ENCODE measurements at places on chromosomes 6 and 20.
A peak's percentile ranks its signal among the peaks of the same experiment; 100 is the strongest.

DNA sequence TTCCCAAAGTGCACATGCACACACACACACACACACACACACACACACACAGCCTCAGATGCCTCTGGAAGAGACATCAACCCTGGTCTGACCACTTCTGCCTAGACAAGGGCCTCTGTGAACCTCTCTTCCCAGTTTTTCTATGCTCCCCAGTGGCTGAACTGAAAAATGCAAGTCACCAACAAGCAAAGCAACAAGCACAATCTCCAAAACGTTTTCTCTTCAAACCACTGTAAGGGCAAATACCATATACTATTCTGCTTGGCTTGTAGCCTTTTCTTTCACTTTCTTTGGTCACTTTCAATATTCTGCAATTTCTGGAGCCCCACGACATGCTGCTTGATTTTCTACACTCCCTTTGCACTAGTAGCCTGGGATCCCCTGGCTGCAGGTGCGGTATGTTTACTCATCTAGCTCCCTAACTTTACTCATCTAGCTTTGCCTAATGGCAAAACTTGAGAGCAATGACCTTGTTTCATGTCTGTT lies 121.4 kb upstream of the DST start:
- no peak for DNase-seq

DNA sequence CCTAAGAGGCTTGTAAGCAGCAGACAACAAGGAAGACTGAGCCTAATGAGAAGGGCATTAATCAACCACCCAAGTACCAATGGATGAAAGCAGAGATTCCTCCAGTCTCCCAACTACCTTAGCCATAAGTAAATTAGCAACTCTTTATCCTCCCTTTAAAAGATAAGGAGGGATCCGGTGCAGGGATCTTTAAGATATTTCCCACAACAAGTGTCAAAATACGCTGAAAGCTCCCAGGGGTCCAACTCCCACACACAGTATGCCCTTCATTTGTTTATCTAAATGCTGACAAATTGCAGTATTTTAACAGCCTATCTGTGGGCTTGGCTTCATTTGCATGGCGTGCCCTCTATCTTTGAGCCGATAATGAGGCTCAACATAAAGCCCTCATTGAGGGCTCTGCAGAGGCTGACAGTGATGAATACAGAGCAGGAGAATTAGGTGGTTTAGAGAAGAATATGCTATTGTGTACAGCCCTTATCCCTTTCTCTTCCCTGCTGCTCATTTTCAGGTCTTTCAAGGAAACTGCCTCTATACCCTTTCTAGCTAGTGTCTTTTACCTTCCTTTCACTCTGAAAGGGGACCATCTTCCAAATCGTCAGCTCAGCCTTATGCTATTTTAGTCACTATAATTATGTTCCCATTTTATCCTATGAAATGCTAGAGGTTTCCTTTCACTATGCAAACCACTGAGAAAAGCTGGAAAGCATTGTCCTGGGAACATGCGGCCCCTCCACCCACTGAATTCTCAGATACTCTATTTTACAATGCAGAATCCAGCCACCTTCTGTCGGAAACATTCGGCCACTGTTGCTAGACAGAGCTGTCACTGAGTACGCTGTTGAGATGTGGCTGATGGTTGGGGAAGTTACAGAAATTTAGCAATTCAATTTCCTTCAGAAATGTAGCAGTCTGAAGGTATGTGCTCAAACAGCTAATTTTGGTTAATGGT lies 575.2 kb upstream of the JAG1 start:
- DNase-seq, result no peak

DNA sequence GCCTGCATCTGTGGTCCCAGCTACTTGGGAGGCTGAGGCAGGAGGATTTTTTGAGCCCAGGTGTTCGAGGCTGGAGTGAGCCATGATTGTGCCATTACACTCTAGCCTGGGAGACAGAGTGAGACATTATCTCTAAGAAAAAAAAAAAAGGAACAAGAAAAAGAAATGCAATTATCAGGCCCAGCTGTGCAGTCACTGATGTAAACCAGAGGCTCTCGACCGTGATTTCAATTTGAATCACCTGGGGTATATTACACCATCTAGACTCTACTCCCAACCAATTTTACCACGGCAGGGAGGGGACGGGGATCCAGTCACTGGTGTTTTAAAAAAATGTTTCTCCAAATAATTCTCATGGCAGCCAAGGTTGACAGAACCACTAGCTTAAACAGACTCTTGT lies 48.8 kb upstream of the NKX2-2 start:
- DNase-seq, result no peak

- no peak for DNase-seq
Observed at GRCh38 chr6:63476302-63476701, 96.0 kb upstream of the LOC128125822 start.

GRCh38 chr6:138485005-138485545 lies 14.2 kb downstream of the NHSL1 start:
- DNase-seq, result peak; percentile 39

- no peak for DNase-seq
Observed at GRCh38 chr6:130494729-130495128, 128.9 kb downstream of the TMEM200A start.

DNA sequence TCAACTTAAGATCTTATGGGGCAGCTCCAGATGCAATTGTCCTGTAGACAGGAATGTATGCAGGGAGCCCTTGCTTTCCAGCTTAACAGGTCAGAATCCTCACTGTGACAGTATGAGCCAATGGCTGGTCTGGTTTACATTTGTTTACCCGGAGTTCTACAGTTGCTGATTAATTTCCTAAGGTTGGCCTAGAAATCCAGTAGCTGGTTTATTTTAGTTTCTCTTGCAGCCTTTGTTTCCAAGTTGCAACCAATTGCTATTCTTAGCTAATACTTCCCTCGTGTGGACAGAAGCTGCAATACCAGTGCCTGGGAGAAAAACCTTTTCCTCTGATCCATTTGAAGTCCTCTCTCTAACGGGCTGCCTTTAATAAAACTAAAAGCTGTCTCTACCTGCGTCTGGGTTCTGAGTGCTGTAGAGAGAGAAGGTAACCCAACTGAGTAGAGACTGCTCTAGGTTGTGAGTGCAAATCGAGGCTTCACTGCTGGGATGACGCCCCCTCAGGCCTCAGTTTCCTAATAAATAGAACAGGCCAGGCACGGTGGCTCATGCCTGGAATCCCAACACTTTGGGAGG lies 45.9 kb downstream of the ZNF217 start:
- DNase-seq, result peak; percentile 8

DNA sequence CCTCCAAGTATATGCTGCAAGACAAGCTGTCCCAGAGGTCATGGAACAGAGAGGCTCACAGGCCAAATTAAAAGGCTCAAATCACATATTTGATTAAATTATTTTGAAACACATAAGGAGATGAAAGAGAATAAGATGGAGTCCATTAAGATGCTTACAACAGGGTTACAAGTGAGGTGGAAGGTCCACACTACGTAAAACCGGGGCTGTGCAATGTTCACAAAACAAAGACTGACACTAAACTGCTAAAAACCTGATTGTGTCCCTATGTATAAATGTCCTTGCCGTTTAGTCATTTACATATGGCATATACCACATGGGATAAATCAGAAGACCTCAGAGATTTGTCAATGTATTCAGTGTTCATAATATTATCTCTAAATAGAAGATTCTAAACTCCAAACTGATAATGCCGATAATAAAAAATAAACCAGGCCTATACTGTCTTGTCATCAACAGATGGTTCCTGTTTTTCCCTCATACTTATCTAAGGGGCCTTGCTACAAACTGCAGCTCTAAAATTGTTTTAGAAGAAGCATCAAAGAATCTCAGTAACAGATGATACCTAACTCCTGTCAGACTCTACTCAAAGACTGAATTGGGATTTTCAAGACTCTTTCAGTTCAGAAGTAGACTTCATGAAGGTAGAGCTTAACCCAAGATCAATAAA lies 51.8 kb upstream of the RIPOR2 start:
- no peak for DNase-seq

GRCh38 chr6:156886409-156886808 lies 109.2 kb downstream of the ARID1B start:
- DNase-seq, result no peak

GRCh38 chr6:132900849-132901248 lies 86.5 kb downstream of the RPS12 start:
- DNase-seq, result no peak

- no peak for DNase-seq
Observed at GRCh38 chr20:40957265-40957760, 71.3 kb upstream of the TOP1 start.

Data from NCI-H1417 treated with DMSO at 0.1 percent for 48 hours (cell line).